CD14-positive monocyte (primary cell): ENCODE measurements at places on chromosomes 2 and 18. TPM values are rescaled to one million over a fixed set of nuclear protein-coding genes. Genes with fewer than 3 reads are reported as not detected.

DNA sequence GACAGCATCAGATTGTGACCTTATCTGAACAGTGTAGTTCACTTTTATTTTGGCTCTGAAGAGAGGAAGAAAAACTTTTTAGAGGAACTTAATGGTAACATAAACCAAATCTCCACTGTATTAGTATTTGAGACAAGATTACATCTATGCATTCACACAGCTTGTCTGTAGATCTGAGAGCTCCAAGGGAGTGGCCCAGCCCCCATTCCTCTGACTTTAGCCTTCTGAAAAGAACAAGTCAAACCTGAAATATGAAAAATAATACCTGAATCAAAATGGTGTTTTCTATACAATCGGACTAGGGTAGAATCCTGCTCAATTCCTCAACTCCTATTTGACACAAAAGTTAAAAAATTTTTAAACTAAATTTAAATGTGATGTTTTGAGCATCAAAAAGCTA, 23.1 kb downstream of the STARD7 start:
- DNase-seq = no peak

- DNase-seq = no peak
Observed at GRCh38 chr2:30422444-30423040, 24.5 kb upstream of the LCLAT1 start.

- DNase-seq = no peak
Observed at GRCh38 chr2:216659276-216659675, 26.1 kb downstream of the IGFBP2 start.

GRCh38 chr2:58006256-58006951, 40.2 kb upstream of the VRK2 start:
- no peak for DNase-seq

DNA sequence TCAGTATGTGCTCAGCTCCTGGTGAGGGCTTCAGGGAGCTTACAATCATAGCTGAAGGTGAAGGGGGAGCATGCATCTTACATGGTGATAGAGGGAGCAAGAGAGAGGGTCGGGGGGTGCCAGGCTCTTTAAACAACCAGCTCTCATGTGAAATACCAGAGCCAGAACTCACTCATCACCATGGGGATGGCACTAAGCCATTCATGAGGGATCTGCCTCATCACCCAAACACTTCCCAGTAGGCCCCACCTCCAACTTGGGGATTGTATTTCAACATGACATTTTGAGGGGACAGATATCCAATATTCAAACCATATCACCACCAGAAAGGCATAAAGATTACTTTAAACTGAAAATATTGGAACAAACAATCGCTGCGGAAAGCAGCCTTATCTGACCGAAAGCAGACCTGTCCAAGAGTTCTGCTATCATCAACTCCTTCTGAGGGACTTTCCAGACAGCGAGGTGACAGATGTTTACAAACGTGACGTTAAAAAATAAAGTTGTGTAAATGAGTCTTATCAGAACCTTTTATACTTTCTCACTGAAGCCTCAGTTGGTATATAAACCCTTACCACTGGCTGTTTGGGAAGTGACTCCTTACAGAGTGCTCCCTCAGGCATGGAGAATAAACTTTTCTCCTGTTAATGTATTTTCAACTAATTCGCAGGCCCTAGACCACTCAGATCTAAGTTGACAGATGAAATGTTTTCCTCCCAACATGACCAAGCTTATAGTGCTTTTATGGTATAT, 35.5 kb upstream of the PTH2R start:
- no peak for DNase-seq

GRCh38 chr2:58669998-58670397, 428.9 kb upstream of the FANCL start:
- DNase-seq = no peak

GRCh38 chr2:158926478-158926948, 41.9 kb upstream of the TANC1 start:
- no peak for DNase-seq

DNA sequence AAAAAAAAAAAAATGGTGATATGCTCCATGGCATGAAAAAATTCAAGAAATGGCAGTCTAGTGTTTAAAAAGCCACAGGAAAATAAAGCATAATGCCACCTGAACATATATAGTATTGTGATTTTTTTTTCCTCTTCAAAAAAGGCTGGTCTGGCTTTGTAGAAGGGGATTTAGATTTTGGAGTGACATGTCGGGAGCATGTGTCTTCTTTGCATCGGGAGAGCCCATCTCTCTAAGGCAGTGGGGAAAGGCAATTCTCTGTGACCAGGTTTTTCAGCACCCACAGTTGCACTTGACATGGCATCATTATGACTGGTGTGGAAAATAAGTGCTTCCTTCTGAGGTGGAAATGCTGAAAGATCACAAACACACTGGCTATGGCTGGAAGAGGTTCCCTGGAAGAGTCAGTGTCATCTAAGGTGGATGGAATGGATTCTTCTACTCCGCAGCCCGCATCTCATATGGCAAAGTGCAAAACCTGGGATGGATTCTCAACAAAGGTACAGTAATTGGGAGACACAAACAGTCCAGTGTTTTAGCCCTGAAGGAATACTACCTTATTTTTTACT, 172.5 kb downstream of the AGAP1 start:
- DNase-seq = no peak

- DNase-seq = no peak
Observed at GRCh38 chr18:25256439-25256838, 95.5 kb downstream of the ZNF521 start.

DNA sequence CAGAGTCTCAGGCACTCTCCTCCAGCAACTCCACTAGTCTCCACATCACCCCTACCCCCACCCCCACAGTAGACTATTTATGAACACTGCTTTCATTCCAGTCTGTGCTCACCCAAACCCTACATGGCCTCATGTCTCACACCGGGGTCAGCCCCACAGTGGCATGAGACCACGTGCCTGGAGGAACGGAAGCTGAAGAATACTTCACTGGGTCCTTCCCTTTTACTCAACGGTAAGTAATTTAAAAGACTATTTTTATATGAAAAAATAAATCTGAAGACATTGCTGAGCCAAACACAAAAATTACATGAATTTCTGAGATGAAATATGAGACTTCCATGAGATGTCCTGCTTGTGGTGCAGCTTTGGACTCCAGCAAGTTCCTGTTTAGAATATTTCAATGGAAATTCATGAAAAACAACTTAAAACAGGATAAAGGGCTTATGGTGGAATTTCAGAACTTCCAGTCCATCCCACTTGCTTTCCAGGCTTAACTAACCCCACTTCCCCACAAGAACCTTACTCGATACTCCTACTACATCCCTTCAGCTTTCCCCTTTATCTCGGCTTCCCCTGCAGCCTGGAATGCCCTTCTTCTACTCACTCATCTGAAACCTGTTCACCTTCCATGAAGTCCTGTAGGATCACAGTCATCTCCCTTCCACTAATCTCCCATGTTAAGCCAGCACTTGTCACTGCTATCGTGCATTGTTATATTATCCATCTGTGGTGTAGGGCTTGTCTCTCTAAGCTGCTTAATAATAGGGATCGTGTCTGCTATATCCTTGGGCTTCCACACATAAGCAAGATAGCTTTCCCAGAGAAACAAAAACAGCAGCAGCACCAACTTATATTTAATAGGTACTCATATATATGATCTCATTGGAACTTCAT, 47.9 kb downstream of the SLC14A1 start:
- no peak for DNase-seq

GRCh38 chr18:67428805-67429204, 87.7 kb downstream of the DSEL start:
- DNase-seq = no peak

GRCh38 chr18:36176711-36177110, 10.6 kb upstream of the MOCOS start:
- DNase-seq = no peak

- DNase-seq = no peak
Observed at GRCh38 chr2:45714679-45715078, 63.2 kb downstream of the PRKCE start.

- DNase-seq = no peak
Observed at GRCh38 chr2:238914648-238915015, 66.7 kb downstream of the TWIST2 start.

DNA sequence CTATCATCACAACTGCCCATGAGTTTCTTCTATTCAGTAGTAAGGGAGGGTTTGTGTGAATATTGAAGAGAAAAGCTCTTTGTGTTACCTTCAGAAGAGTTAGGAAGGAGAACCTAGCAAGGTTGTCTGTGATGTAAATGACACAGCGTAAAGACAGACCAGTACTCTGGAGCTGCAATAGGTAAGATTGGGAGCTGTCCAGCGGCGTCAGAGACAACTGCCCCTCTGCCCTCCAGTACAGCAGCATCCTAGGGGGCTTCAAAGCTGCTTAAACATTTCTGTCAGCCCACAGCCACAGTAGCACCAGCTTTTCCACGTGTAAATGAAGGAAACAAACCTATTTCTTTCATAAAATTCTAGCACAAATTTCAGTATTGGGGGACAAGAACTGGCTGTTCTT, 34.5 kb downstream of the NYAP2 start:
- DNase-seq = no peak

GRCh38 chr2:231680285-231680991, 27.9 kb upstream of the PTMA start:
- DNase-seq = no peak

- DNase-seq = no peak
Observed at GRCh38 chr2:16225545-16225944, 285.2 kb downstream of the MYCN start.

DNA sequence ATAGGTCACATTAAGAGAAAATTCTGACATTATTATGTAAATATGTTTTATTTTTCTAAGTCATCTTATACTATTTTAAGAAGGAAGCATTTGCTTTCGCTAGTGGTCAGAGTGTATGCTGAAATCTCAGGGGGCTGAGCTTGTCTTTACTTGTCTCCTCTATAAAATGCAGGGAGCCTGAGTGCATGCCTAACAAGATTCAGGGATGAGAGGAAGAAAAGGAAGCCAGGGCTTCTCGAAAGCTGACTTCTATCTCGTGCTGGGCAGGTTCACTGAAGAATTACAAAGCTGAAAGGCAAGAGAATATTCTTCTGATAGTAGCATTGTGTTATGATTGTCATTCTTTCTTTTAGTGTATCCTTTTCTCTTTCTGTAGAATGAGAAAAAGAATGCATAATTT, 467.4 kb downstream of the SOX11 start:
- no peak for DNase-seq

DNA sequence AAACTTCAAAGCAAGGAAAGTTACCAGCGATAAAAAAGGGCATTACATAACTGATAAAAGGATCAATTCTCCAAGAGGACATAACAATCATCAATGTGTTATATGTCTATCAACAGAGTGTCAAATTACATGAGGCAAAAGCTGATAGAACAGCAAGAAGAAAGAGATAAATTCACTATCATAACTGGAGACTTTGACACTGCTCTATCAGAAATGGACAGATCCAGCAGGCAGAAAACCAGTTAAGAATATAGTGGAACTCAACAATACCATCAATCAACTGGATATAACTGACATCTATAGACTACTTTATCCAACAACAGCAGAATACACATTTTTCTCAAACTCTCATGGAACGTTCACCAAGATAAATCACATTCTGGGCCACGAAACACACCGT, 65.0 kb downstream of the ROCK2 start:
- DNase-seq = no peak

GRCh38 chr18:62357079-62357719, 32.1 kb downstream of the TNFRSF11A start:
- DNase-seq = no peak

DNA sequence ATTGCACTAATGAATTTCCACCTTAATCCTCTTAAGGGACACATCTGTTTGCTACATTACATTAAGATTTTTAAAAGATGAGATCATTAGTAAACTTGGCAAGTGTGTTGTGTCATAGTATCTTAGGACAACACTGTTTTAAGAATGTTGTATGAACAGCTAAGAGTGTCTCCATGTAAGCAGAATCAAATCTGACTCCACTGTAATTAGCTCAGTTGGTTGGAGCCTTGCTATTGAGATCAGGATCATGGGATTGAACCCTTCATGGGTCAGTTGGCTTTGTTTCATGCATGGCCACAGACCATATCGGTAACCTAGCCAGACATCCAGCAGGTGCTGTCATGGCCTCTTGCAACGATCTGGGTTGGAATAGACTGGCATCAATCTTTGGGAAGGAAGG, 5.2 kb downstream of the FHOD3 start:
- DNase-seq = no peak

DNA sequence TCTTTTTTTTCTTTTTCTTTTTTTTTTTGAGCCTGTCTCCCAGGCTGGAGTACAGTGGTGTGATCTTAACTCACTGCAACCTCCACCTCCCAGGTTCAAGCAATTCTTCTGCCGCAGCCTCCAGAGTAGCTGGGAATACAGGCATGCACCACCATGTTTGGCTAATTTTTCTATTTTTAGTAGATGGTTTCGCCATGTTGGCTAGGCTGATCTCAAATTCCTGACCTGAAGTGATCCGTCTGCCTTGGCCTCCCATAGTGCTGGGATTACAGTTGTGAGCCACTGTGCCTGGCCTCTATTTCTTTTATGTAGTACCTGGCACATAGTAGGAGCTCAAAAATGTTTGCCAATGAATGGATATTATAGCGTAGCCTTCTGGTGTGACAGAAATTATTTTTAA, 6.8 kb upstream of the CFLAR start:
- DNase-seq = no peak

- no peak for DNase-seq
Observed at GRCh38 chr2:235911633-235912233, 256.5 kb downstream of the GBX2 start.

- no peak for DNase-seq
Observed at GRCh38 chr2:148812306-148812705, 62.7 kb upstream of the KIF5C start.

DNA sequence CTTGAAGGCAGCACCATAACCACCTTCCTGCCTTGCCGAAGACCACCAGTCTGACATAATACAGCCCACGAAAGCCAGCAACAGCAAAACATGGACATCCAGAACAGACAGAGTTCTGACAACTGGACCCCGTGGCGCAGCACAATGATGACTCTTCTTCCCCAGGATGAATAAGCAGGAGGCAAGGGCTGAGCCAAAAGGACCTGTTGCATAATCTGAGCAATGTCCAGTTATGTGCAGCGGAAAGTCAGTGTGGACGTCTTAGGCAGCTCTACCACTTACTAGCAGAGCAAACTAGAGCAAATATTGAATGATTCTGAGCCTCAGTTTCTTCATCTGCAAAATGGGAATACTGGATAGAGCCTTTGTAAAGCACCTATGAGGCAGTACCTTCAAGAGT, 225.1 kb downstream of the ZBTB7C start:
- DNase-seq = no peak

- no peak for DNase-seq
Observed at GRCh38 chr2:64463781-64464180, 9.8 kb downstream of the LGALSL start.

GRCh38 chr18:44568986-44569385, 111.7 kb upstream of the SETBP1 start:
- DNase-seq = no peak

The TMEM200C gene
- polyA plus RNA-seq = not detected

The TSGA10 gene
- polyA plus RNA-seq = 0.32 TPM

The CGREF1 gene
- polyA plus RNA-seq = not detected

The ACKR3 gene
- 0.79 TPM for polyA plus RNA-seq

The ABCG8 gene
- polyA plus RNA-seq = not detected in 2 replicates

The TRIM54 gene
- polyA plus RNA-seq = not detected

The REG3A gene
- polyA plus RNA-seq = not detected in 2 replicates

The B3GNT7 gene
- polyA plus RNA-seq = not detected

The FZD7 gene
- 0.05 TPM for polyA plus RNA-seq

The DCTN1 gene
- polyA plus RNA-seq = 45.5 TPM

The POMC gene
- 3.5 and 8.3 TPM in 2 replicates for polyA plus RNA-seq

The ERFE gene
- not detected for polyA plus RNA-seq

The DNER gene
- polyA plus RNA-seq = 0.20 and 0.23 TPM in 2 replicates
